ENCODE measurements at places on chromosomes 13 and 19.

GRCh38 chr13:112837371-112838037 lies 131.5 kb upstream of the MCF2L start:
- DNase-seq = no peak

- no peak for DNase-seq
Measured at GRCh38 chr19:47495478-47496372, 11.7 kb upstream of the KPTN start.

GRCh38 chr13:25657157-25657556 lies 285.4 kb downstream of the ATP8A2 start:
- DNase-seq = no peak

GRCh38 chr13:99792079-99792921 lies 179.3 kb downstream of the ZIC5 start:
- DNase-seq = peak; percentile 56

DNA sequence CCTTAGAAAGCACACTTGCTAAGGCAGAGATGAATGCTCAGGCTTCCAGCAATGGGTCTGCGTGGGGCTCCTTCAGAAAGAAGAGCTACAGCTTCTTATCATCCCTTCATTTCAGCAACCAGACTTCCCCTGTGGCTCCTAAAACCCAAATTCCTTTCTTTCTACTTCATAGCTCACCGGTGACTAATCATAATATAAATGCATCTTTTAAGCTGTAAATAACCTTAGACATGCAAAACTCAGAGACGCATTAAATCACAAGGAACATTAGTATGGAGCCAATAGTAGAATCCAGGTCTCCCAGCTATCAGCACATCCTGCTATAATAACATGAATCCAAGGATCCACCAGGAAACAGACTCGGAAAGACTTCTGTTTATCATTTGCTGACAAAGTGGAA lies 375.6 kb downstream of the COG6 start:
- DNase-seq = no peak

- DNase-seq = no peak
Measured at GRCh38 chr13:57933606-57934005, 302.1 kb downstream of the PCDH17 start.

- DNase-seq = peak; percentile 30
Measured at GRCh38 chr13:40671956-40672764, 5.7 kb upstream of the FOXO1 start.

DNA sequence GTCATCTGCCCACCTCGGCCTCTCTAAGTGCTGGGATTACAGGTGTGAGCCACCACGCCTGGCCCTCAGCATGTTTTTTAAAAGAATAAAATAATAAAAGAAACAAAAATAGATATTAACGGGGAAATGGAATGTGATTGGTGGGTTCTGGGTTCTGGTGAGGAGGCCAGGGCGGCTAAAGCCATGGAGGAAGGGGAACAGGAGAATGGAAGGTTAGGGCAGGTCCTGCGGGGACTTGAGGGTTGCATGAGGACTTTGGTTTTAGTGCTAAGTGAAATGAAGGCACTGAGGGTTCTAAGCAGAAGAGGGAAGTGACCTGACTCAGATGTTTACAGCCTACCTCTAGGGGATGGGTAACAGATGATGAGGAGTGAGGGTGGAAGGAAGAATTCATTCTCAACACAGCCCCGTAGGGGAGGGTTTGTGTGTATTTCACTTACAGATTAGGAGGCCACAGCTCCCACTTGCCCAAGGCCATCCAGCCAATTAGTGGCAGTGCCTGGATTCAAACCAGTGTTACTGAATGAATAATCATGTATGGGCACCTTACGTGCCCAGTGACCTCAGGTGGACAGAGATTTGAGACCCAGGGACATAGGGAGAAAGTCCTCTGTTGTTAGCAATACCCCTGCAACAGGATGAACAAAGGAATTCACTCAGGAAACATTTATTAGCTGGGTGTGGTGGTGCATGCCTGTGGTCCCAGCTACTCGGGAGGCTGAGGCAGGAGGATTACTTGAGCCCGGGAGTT lies 6.7 kb upstream of the MRPL4 start:
- DNase-seq = no peak
